D341Med (cell line): ENCODE measurements at places on chromosomes 6 and 20.

DNA sequence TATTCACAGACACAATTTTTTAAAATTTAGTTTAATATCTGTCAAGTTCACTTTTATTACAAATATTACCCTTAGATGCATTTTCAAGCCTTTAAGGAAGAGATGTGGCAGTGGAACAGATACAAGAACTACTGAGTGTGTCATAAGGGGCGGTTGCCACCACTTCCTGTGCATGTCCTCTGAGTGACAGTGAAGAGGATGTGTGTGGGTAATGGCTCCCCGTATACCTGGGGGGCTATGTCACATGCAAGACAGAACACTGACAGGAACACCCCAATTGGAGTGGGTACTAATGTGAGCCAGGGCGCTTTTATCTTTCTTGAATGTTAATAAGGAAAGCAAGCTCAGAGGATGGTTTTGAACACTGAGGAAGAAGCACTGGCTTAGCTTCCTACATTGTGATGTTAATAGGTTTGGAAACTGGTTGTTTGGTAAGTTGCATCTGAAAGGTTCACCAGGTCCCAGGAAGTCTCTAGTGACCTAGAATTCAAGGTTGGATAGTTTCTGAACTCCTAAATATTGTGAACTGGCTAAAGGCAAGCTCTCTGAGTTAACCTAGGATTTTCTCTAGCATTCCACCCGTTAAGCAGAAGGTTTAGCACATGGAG, 83.4 kb upstream of the ASF1A start:
- no peak for DNase-seq

DNA sequence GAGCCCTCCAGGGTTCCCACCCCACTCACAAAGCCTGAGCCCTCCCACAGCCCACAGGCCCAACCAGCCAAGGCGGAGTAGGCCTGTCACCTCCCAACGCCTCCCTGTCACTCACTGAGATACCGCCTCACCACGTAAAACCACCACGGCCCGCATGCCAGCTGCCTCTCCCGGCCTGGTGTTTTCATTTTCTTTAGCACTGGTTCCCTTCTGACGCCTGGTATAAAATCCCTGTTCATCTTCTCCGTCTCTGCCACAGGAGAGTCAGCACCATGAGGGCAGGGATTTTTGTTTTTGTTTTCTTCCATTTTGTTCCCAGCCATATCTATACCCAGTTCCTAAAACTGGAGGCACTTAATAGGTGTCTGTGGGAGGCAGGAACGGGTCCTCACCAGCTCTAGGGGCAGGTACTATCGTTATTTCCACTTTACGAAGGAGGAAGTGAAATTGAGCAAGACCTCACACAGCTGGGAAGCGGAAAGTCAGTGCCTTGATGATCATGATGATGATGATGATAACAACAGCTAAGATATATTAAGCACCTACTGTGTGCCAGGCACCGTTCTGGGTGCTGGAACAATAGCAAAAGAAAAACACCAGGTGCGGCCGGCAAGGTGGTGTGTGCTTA, 58.6 kb downstream of the SNAI1 start:
- DNase-seq = no peak

GRCh38 chr6:97462938-97463598, 180.1 kb upstream of the MMS22L start:
- DNase-seq = no peak

- DNase-seq = no peak
Observed at GRCh38 chr20:37111926-37112455, 16.2 kb upstream of the RBL1 start.

- no peak for DNase-seq
Observed at GRCh38 chr6:3009930-3010329, 10.2 kb downstream of the NQO2 start.

DNA sequence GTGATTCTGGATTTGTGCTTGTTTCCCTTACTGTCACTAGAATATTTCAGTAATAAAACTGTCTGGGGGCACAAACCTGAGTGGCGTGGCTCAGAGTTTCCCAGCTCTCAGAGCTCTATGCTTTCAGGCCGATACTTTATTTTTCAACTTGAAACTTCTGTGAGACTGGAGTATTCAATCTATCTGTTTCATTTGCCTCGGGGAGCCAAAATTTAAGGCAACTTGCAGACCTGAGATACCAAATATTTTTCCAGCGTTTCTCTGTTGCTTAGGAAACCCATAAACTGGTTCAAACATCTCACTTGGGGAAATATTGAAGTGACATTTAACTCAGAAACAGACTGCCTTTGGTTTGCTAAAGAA, 74.7 kb downstream of the SOBP start:
- no peak for DNase-seq

- no peak for DNase-seq
Observed at GRCh38 chr20:5510446-5510845, 193.7 kb upstream of the PROKR2 start.

DNA sequence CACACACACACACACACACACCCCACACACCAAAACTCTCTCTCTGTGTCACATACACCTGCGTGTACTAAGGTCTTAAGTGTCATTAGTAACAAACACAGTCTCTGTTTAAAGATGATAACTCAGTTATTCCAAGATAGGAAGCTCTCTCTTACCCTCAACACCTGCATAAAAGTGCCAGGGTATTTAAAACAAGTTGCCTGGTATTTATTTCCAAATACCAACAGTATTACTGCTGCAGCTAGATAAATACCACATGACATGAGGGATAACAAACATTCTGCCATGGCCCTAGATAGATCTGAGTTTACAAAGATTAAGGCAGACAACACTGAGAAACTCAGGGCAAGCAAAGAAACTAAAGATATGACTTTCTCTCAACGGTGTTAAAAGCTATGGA, 118.5 kb downstream of the SIM1 start:
- no peak for DNase-seq

DNA sequence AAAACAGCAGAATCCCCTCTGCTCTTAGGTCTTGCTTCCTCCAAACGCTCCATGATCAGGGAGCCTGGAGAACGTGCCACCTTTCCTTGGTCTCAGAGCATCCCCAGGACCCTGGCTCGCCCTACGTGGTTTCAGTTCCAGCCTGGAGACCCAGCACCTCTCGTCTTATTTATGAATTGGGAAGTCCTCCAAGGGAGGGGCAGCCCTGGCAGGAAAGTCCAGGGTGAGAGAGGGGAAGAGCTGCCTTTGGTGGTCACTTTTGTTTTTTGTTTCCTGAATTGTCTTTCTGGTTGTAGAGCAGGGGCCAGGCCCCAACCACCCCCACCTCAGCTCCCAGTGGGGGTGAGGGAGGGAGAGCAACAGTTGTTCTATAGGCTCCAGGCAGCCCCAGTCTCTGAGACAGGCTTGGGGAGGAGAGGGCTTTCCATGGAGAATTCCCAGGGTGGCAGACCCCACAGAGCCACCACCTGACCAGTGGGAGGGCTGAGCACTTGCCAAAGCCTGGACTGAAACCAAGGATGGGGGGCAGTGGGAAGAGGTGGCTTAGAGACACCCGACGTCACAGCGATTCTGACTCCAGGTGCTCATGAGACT, 88.8 kb downstream of the PRND start:
- no peak for DNase-seq
